Activated CD4-positive, alpha-beta T cell treated with anti-CD3 and anti-CD28 coated beads, Interleukin-2, amount 10 ng/mL, durations not matched to agents 7 days and 5 days (primary cell): ENCODE measurements at places on chromosomes 11 and 22. TPM values are rescaled to one million over a fixed set of nuclear protein-coding genes. Genes with fewer than 3 reads are reported as not detected.
A peak's percentile ranks its signal among the peaks of the same experiment; 100 is the strongest.

RASL10A gene
- 0.92 TPM for total RNA-seq

CCDC116 gene
- 0.42 TPM for total RNA-seq

MSANTD2 gene
- 10.5 TPM for total RNA-seq

MYO7A gene
- total RNA-seq: 0.15 TPM

LDLRAD3 gene
- 0.07 TPM for total RNA-seq

TESMIN gene
- 8.1 TPM for total RNA-seq

LTBP3 gene
- 80.2 TPM for total RNA-seq

DNAL4 gene
- 7.9 TPM for total RNA-seq

KCNJ1 gene
- total RNA-seq: not detected

SLC22A25 gene
- not detected for total RNA-seq

ROBO3 gene
- total RNA-seq: 12.0 TPM

CDHR5 gene
- total RNA-seq: not detected

GRCh38 chr11:111452817-111453552, 59.2 kb downstream of the BTG4 start:
- H3K4me1 ChIP-seq: no peaks in the 10 kb centered on the region
- no peaks in the 10 kb centered on the region for H3K27me3 ChIP-seq
- H3K4me3 ChIP-seq: no peak overlapping the region
- H3K36me3 ChIP-seq: no peaks in the 10 kb centered on the region

- no peak overlapping the region for H3K27ac ChIP-seq
- H3K4me3 ChIP-seq: no peak overlapping the region
- H3K27me3 ChIP-seq: no peaks in the 10 kb centered on the region
- H3K4me1 ChIP-seq: peaks cover 2% of the 10 kb centered on the region
- DNase-seq: no peak
Observed at GRCh38 chr11:118634431-118635236, 27.2 kb downstream of the PHLDB1 start.

DNA sequence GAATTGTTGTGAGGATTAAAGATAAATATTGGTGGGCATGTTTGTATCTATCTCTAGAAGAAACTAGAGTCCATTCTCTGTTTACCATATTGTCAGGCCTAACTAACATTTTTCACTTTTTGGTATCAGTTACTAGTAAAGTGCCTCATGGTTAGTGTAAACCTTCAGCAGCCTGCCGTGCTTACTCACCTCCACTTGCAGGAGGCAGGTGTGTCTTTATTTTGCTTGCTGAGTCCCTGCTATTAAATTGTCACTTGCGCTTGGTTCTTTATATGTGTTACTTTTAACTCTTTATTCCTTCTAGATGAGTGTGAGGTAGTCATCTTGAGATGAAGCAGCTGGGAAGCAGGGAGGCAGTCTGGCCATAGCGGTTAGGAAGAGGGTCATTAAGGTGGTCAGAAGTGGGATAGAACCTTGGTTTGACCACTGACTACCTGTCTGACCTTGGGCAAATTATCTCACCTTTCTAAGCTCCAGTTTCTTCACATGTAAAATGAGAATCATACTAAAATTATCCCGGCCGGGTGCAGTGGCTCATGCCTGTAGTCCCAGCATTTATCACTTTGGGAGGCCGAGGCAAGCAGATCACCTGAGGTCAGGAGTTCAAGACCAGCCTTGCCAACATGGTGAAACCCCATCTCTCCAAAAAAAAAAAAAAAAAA, 21.2 kb downstream of the PPP6R3 start:
- DNase-seq: no peak
- H3K4me1 ChIP-seq: peaks cover 52% of the 10 kb centered on the region
- H3K36me3 ChIP-seq: peaks cover 52% of the 10 kb centered on the region
- H3K27me3 ChIP-seq: no peaks in the 10 kb centered on the region

DNA sequence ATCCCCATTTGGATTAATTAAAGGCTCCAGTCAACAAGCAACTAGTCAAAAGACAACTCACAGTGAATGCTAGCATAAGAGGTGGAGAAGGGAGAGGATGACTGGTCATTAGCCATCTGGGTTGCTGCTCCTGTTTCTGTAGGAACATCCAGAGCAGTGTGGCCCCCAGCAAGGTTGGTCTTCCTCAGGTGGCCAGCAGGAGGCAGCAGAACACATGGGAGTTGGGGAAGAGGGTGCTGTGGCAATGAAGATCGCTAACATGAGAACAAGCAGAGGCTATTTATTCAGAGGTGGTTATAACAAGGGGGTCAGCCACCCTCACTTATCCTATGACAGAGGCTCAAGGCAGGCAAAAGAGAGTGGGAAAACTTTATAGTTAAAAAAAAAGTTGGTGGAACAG, 21.3 kb downstream of the IZUMO1R start:
- H3K4me1 ChIP-seq: no peaks in the 10 kb centered on the region
- H3K27me3 ChIP-seq: peaks cover 2% of the 10 kb centered on the region
- H3K36me3 ChIP-seq: no peaks in the 10 kb centered on the region
- peak; percentile 66 for DNase-seq

- H3K27me3 ChIP-seq: peaks cover 28% of the 10 kb centered on the region
- no peak for DNase-seq
- no peak within 1 kb of the TSS for H3K4me3 ChIP-seq
- no peak within 1 kb of the TSS for H3K27ac ChIP-seq
- no peaks in the 10 kb centered on the region for H3K4me1 ChIP-seq
- no peaks in the 10 kb centered on the region for H3K36me3 ChIP-seq
Observed at GRCh38 chr11:66011785-66012303, at the start of gene CST6. Gene CST6, plus strand, starts transcription at chr11:66012008. Its CDS starts 37 bp downstream, at chr11:66012045.

- no peak for DNase-seq
- peak overlapping the region; percentile 14 for H3K4me3 ChIP-seq
- H3K27ac ChIP-seq: peak overlapping the region; percentile 95
- peaks cover 46% of the 10 kb centered on the region for H3K4me1 ChIP-seq
- no peaks in the 10 kb centered on the region for H3K27me3 ChIP-seq
Observed at GRCh38 chr22:49824936-49825335, 2.7 kb downstream of the BRD1 start.

GRCh38 chr11:71211631-71212030, 40.7 kb downstream of the SHANK2 start:
- no peak for DNase-seq
- no peak overlapping the region for H3K27ac ChIP-seq
- H3K4me3 ChIP-seq: no peak overlapping the region
- no peaks in the 10 kb centered on the region for H3K4me1 ChIP-seq

GRCh38 chr11:34263441-34264091, 94.2 kb downstream of the ABTB2 start:
- H3K4me3 ChIP-seq: no peak overlapping the region
- no peak for DNase-seq
- H3K36me3 ChIP-seq: no peaks in the 10 kb centered on the region
- peaks cover 4% of the 10 kb centered on the region for H3K4me1 ChIP-seq
- no peak overlapping the region for H3K27ac ChIP-seq
- peaks cover 16% of the 10 kb centered on the region for H3K27me3 ChIP-seq

DNA sequence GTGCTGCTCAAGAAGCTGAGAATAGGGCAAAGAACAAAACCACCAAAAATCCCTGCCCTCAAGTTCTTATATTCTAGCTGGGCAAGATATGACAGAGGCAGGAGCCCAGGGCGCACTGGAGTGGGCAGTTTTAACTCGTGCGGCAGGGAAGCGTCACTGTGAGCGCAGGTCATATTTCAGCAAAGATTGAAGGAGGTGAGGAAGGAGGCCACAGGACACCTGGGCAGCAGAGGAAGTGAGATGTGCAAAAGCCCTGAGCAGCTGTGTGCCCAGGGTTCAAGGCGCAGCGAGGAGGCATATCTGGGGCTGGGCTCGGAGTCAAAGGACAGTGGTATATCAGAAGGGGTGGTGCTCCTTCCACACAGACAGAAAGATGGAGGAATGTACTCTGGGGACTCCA, 13.5 kb downstream of the KCNC1 start:
- no peaks in the 10 kb centered on the region for H3K27me3 ChIP-seq
- no peak overlapping the region for H3K4me3 ChIP-seq
- no peaks in the 10 kb centered on the region for H3K4me1 ChIP-seq
- no peak overlapping the region for H3K27ac ChIP-seq
- no peak for DNase-seq
- no peaks in the 10 kb centered on the region for H3K36me3 ChIP-seq

GRCh38 chr22:31650391-31650790, 11.6 kb downstream of the PISD start:
- H3K27me3 ChIP-seq: no peaks in the 10 kb centered on the region
- H3K36me3 ChIP-seq: peaks cover 20% of the 10 kb centered on the region
- H3K27ac ChIP-seq: no peak overlapping the region
- H3K4me1 ChIP-seq: peaks cover 20% of the 10 kb centered on the region
- no peak overlapping the region for H3K4me3 ChIP-seq

GRCh38 chr11:117176186-117176585, 2.4 kb upstream of the SIDT2 start:
- peaks cover 33% of the 10 kb centered on the region for H3K4me1 ChIP-seq
- no peak for DNase-seq
- H3K4me3 ChIP-seq: no peak overlapping the region
- no peak overlapping the region for H3K27ac ChIP-seq

DNA sequence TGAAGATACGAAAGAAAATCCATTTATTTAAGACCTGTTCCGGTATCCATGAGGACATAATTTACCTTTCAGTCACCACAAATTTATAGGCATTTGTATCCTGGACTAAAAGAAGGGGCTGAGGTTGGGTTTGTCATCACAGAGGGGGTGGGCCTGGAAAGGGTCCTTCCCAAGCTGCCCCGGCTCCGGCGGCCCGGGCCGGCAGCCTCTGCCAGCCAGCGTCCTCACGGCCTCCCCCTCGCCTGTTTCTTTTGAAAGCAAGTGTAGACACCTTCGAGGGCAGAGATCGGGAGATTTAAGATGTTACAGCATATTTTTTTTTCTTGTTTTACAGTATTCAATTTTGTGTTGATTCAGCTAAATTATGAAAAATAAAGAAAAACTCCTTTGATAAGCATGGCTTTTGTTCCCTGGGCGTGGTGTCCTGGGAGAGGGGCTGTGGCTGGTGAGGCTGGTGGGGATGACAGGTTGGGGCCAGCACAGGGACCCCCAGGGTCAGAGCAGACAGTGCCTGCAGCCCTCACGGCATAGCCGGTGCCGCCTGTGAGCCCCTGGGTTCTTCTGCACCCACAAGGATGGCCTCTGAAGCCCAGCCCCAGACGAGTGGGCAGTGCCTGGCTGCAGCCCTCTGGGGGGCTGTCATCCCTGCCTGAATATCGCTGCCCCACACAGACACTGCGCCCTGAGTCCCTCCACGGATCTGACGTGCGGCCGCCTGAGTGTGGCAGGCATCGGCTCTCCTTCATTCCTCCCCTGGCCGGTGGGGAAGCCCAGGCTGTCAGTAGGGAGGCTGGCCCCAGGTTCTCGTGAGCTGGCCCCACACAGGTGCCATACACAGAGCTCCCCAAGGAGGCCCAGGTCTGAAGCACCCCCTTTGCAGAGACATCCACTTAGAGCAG, 1075.9 kb downstream of the BRD1 start:
- no peak for DNase-seq
- no peaks in the 10 kb centered on the region for H3K27me3 ChIP-seq
- no peak overlapping the region for H3K27ac ChIP-seq
- no peak overlapping the region for H3K4me3 ChIP-seq
- no peaks in the 10 kb centered on the region for H3K4me1 ChIP-seq

- peak overlapping the region; percentile 41 for H3K27ac ChIP-seq
- DNase-seq: no peak
- H3K4me1 ChIP-seq: peaks cover 35% of the 10 kb centered on the region
- no peaks in the 10 kb centered on the region for H3K36me3 ChIP-seq
- H3K4me3 ChIP-seq: no peak overlapping the region
Observed at GRCh38 chr22:42317691-42318547, 47.5 kb upstream of the TCF20 start.

- no peak overlapping the region for H3K27ac ChIP-seq
- no peak overlapping the region for H3K4me3 ChIP-seq
- no peaks in the 10 kb centered on the region for H3K4me1 ChIP-seq
- peaks cover 9% of the 10 kb centered on the region for H3K27me3 ChIP-seq
- no peak for DNase-seq
- no peaks in the 10 kb centered on the region for H3K36me3 ChIP-seq
Observed at GRCh38 chr11:125286486-125286885, 121.9 kb downstream of the PKNOX2 start.

DNA sequence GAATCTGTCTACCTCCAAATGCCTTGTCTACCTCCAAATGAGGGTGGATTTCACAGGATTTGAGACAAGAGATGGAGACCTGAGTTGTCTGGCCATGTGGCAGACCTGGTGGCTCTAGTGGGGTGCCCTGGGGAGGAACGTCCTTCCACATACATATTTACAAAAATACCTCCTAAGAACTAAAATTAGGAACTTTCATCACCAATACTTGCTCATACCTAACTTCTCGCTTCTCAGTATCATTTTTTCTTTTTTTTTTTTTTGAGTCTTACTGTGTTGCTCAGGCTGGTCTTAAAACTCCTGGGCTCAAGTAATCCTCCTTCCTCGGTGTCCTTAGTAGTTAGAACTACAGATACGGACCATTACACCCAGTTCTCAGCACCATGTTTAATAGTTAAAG, 117.9 kb downstream of the MED15 start:
- H3K27me3 ChIP-seq: peaks cover 15% of the 10 kb centered on the region
- H3K4me3 ChIP-seq: no peak overlapping the region
- no peak for DNase-seq
- no peak overlapping the region for H3K27ac ChIP-seq
- no peaks in the 10 kb centered on the region for H3K36me3 ChIP-seq

DNA sequence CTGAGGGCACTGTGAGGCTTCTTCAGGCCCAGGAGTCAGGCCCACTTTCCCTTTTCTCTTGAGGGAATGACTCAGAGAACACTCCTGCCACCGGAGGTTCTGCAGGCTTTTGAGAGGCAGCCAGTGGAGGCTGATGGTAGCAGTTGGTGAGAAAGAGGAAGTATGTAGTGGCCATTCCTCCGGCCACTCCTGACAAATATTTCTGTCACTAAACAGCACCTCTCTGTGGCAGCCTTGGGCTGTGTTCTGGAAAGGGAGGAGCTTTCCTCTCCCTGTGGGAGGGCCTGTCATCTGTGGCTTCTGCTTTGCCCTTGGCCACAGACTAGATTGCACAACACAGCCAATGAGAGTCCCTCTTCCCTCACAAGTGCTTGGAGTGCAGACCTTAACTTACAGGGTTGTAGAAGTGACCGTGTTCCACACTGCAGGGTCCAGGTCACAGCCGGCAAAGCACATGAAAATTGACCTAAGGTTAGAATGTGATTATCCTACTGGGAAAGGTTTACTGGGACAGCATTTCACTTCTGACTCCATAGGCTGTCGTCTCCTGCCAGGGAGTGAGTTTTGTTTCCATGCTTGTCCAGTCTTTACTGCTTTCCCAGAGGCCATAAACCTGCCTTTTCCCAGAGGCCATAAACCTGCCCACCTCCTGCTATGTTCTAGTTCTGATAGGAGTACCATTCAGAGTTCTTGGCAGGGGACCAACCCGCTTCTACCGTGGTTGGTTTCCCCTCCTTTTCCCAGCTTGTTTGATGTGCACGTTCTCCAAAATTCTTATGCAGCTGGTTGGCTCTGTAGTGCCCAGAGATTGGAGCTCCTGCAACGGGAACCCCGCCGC, 33.3 kb downstream of the MARK2 start:
- peak; percentile 67 for DNase-seq
- H3K27me3 ChIP-seq: no peaks in the 10 kb centered on the region
- H3K4me3 ChIP-seq: no peak overlapping the region
- H3K4me1 ChIP-seq: peaks cover 74% of the 10 kb centered on the region
- peaks cover 48% of the 10 kb centered on the region for H3K36me3 ChIP-seq

- no peak overlapping the region for H3K4me3 ChIP-seq
- H3K27me3 ChIP-seq: no peaks in the 10 kb centered on the region
- H3K4me1 ChIP-seq: peaks cover 7% of the 10 kb centered on the region
- no peaks in the 10 kb centered on the region for H3K36me3 ChIP-seq
- no peak overlapping the region for H3K27ac ChIP-seq
Observed at GRCh38 chr11:95306801-95307200, 75.8 kb upstream of the SESN3 start.
